H4 (cell line): ENCODE measurements at places on chromosomes 6 and 20.

DNA sequence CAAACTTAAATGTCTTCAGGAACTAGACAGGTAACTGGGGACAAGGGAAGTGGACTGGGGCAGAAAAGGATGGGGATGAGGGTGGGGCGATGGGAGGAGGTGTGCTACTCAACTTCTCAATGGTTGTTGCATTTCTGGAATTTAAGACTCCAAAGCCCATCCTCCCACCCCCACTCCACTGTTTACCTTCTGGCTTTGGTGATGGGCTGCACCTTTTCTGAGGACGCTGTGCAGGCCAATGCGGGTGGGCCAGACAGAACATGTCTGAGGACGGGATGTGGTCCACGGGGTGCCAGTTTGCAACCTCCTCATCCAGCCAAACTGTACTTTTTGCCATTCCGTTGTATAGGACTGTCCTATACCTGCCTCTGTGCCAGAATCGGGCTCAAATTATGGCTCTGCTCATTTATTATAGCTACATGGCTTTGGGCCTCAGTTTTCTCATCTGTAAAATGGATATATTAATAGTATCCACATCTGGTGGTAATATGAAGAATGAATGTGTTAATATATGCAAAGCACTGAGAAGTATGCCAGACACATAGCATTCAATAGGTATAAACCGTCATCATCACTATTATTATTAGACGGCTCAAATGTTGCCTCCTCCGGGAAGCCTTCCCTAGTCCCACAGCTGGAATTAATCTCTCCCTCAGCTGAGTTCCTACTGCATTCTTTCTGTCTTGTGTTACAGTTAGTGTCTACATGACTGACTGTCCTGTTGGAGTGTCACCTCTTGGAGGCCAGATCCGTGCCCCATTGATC lies 31.0 kb upstream of the VEGFA start:
- no peak for DNase-seq

DNA sequence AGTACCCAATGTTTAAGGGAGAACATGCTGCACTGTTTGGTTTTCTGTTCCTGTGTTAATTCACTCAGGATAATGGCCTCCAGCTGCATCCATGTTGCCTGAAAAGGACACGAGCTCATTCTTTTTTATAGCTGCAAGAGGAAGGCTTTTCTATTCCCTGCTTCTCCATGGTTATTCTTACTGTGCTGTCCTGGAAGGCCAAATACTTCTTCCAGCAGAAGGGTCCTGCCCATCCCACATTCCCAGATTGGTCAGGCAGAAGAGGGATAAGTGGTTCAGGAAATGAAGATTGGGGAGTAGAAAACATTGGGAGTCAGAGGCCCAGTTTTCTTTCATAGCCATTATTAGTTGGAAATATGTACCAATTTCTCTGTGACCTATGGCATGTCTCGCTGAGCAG lies 122.4 kb downstream of the TCP11 start:
- DNase-seq = no peak

DNA sequence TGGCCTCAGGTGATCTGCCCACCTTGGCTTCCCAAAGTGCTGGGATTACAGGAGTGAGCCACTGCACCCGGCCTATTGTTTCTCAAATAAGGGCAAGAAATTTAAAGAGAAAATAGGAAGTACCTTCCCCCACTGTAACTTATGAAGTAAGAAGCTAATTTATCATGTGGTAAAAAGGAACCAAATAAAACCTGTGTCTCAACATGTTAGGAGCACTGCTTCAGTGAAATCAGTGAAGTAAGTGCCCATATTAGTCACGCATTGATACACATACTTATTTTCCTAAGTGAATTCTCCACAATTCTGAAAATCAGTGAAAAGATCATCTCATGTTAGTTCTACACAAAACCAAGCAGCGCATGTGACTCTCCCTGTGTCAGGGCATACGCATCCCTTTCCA lies 14.2 kb upstream of the LPA start:
- no peak for DNase-seq

GRCh38 chr20:38997622-38998021 lies 35.5 kb downstream of the DHX35 start:
- no peak for DNase-seq

DNA sequence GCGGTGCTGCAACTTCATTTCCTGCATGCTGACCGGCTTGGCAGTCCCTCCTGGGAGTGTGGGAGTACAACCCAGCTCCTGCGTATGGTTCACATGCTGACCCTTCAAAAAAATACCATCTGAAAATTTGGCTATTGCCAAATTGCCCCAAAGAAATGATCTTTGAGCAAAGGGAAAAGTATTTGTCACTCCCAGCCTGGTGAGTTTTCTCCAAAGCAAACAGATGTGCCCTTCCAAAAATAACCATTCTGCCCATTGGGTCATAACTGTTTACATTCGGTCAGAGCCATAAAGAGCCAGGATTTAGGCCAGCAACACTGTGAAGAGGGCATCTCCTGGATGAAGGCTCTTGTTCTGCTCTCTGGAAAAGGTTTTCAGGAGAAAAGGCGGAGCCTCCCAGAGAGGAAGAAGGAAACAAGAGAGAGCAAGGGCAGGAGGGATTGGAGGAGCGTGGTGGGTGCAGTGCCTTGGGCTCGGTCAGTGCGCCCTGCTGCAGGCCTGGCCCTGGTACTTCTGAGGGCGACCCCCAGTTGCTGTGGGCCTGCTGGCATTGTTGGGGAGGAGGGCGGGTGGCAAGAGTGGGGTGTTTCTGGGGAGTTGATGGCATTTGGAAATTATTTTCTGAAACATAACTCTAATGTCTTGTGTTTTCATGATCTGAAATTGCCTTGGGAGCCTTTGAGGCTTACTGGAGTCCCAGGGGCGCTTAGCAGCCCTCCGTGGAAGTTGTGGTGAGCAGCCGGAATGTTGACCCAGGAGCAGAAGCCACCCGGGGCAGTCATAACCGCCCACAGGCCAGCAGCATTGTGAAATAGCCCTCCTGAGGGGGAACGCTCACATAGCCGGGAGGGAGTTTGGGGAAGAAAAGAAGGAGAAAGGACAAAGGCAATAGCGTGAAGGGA lies 248.4 kb downstream of the MYLK4 start:
- no peak for DNase-seq
